ENCODE measurements at places on chromosomes 6 and 20.

DNA sequence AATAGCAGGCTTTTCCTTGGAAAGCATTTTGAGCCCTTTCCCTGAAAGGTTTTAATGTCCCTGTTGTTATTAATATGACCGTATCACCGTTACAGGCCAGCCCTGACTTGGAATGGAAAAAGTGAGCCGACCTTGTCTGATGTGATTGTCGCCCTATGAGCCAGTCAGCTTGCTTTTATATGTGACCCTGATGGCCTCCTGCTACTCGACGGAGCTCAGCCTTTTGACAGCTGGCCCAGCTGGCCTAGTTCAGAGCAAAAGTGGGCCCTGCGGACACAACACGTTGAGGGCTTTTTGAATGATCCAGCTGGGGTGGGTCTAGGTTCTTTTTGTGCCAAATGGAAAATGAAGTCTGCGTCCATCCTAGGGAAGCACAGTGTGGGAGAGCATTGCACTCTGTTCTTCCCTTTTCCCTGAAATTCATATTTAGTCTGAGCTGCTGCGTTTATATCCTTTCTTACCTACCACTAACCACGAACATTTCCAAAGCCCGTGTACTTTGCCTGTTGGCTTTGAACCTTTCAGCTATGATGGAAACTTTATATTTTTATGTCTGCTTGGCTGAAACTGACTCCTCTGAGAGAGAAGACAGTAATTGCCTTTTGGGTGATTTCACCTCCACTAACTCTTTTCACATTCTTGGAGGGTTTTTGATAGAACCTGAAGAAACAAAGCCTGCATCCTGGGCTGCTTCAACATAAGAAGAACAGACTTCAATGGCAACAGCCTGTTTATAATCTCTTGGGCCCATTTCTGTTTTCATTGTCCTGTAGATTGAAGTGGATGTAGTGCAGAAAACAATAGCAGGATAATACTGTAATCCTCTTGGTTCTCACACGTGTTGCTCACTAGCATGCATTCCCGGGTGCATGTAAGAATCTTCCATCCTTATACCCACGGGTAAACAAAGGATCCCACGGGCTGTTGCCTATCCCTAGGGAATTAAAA is 121.8 kb upstream of the HDGFL1 start:
- no peak for DNase-seq

DNA sequence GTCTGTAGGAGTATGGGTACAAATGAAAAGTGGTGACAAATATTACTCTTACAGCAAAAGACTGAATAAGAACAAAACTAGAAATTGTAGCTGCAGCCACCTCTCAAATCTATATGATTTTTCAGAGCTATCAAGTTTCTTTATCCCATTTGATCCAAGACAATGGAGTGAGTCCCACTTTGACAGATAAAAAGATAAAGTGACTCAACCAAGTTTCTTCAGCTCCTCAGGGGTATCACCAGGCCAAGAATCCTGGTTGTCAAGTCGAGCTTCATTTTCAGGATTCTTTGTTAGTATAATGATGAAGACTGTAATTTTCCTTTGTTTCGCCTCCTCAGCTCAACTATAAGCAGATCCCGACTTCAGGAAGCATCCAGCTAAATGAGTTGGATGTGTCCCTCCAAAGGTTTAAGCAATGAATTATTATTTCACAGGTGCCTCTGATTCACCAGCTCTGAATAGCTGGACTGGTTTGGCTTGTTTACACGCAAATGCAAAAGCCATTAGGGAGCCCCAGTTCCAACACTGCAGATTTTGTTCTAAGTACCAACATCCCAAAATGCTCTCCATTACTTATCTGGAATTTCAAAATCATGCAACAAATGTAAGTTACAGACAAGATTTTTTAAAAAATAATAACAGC is 238.9 kb downstream of the MAFB start:
- DNase-seq, result no peak

DNA sequence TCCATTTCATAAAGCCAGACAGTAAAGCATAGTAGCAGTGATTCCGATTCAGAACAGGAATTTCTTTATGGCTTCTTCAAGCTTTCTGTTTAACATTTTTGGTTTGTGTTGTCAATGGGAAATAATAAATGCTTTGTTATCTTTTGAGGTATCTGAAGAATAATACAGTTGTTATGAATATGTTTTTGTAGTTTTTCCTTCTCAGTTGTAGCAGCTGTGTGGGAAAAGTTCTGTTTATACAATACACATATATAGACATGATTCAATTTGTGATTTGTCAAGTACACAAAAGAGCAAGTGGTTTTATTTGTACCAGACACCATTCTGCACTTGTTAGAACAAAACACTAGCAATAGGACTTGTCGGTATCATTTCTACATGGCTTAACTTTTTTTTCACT is 96.6 kb downstream of the CDYL start:
- no peak for DNase-seq

- DNase-seq, result no peak
These were observed 2.6 kb upstream of the PACSIN1 start for GRCh38 chr6:34463299-34463698.

DNA sequence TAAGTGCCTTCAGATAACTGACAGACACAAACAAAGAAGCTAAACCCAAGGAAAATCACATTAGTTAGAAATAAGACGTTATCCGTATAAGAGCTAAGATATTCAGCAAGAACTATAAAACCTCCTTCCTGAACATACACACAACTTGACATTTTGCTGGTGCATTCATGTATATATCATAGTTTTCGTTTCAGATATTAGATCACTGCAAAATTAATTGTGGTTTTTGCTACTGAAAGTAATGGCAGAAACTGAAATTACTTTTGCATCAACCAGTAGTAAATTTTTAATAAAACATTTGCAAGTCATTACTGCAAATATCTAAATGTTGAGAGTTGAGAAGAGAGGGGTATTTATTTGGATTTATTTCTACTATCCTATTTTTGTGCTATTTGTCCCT is 26.1 kb upstream of the KCNQ5 start:
- no peak for DNase-seq

GRCh38 chr6:31462964-31463870 is 34.7 kb upstream of the MICB start:
- peak; percentile 47 for DNase-seq

GRCh38 chr6:113208726-113209125 is 648.4 kb upstream of the MARCKS start:
- DNase-seq, result no peak

GRCh38 chr6:126268092-126268491 is 71.8 kb upstream of the CENPW start:
- no peak for DNase-seq

DNA sequence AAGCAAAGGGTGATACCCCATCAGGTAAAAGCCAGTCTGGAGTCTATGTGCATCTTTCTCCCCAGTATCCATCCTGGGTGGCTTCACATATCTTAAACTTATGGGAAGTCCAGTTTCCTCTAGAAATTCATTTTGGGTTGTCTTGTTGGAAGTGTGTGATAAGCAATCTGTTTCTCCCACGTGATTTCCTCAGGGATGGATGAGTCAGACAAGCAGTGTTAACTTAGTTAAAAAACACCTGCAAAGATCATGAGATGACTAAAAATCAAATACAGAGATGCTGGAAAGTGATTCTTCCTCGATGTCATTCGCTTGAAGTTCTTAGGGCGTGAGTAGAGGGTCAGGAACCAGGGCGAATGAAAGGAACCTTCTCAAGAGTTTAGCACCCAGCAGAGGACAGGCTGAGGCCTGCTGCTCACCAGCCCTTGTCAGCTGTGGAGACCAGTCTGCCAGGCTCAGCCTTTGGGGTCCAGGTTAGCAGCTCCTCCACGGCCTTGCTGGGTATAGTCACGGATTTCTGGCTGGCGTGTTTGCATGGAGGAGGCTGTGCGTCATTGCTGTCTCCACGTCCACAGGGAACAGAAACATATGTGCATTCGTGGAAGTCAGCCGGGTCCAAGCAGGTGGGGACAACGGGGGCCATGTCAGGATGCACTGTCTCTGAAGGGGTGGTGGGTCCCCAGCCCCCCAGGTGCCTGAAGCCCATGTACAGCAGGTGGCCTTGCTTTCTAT is 2.8 kb upstream of the PNPLA1 start:
- DNase-seq, result no peak

GRCh38 chr6:30154709-30155519 is 6.1 kb downstream of the TRIM10 start:
- no peak for DNase-seq

DNA sequence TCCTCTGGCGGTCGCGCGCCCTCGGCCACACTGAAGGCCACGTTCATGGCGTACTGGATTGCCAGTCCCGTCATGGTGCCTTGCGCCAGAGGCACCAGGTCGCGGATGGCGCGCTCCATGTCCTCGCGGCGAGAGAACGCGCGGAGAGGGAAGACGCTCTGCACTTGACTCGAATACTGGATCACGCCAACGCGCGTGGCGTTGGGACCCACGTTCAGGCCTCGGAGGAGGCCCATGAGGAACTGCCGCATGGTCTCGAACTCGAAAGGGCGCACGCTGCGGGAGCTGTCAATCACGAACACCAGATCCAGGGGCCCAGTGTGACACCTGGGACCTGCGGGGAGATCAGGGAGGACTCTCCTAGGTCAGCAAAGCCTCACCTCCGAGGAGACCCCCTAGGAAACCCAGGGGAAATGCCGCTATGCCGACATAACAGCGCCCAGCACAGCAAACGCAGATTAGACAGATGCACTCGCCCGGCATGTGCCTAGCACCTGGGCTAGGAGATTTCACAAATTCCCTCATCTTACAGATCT is 2.1 kb upstream of the RBPJL start:
- no peak for DNase-seq

DNA sequence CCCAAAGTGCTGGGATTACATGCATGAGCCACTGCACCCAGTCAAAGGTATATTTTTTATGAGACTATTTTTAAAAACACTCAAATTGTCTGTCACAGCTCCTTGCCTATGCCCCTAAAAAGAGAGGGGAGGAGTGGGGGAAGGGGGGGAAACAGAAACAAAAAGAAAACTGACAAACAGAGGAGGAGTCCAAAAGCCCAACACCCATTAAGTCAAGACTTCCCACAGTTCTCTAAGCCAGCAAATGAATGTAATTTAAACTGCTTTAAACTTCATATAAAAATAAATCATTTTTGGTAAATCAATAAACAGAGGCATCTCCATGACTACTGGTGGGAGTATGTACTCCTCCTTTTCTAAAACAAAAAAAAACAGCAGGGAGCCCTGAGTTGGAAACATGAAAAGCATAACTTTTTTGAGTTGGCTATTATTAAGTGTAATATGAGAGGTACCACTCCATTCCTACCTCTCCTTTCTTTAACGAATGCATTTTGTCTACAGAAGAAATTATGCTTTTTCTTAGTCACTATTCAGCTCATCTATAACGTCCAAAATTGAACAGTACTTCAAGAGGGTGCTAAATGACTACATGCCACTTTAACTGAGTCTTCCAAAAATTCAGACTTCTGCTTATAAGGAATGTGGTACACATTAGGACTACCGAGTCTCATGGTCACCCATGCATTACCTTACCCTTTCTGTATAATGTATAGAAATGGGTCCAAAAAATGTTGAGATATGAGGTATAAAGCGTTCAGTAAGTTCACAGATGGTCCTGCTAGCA is 119.0 kb upstream of the PRSS16 start:
- no peak for DNase-seq

- DNase-seq, result no peak
These were observed 57.0 kb downstream of the UBE3D start for GRCh38 chr6:83008626-83009025.

DNA sequence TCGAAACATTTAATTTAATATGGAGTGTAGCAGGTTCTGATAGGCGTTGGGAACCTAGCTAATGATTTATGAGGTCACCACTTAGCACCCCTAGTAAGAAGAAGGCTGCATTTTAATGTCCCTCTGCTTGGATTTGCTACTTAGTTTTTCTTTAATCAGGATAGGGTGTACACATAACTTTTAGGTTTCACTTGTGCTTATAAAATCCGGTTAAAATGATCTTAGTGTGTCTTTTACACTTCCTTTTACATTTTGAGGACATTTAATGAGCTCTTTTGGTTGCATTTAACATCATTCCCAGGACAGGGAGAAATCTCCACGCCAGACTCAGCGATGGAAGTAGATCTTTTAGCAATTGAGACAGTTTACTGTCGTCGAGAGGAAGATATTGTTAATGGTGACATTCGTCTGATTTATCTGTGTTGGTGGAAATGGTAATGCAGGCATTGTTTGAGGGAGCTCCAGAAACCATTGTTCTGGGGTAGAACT is 5.6 kb downstream of the TFAP2A start:
- DNase-seq, result no peak

GRCh38 chr20:52852714-52853113 is 119.4 kb upstream of the TSHZ2 start:
- DNase-seq, result no peak

DNA sequence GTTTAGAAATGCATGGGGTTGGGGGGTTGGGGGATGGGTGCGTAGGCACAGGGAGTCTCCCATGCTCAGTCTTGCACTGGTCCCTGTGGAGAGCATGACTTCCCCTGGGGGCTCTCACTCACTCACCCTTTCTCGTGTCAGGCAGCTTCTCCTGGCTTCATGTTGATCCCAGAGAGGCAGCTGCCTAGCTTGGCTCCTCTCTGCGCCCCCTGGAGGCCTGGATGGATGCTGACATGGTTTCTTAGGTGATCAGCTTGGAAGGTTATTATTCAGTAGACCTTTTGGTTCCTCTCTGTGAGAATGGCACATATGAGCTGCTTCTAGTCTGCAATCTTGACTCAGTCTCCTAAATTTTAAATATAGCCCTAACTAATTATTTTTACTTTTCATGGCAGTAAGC is 109.3 kb upstream of the FAM83B start:
- DNase-seq, result no peak

- DNase-seq, result no peak
These were observed 6.7 kb downstream of the STX11 start for GRCh38 chr6:144156991-144157390.

- DNase-seq, result no peak
These were observed 275.6 kb downstream of the BTBD9 start for GRCh38 chr6:38364127-38364526.

- no peak for DNase-seq
These were observed 1.1 kb downstream of the ABT1 start for GRCh38 chr6:26597821-26598220.

DNA sequence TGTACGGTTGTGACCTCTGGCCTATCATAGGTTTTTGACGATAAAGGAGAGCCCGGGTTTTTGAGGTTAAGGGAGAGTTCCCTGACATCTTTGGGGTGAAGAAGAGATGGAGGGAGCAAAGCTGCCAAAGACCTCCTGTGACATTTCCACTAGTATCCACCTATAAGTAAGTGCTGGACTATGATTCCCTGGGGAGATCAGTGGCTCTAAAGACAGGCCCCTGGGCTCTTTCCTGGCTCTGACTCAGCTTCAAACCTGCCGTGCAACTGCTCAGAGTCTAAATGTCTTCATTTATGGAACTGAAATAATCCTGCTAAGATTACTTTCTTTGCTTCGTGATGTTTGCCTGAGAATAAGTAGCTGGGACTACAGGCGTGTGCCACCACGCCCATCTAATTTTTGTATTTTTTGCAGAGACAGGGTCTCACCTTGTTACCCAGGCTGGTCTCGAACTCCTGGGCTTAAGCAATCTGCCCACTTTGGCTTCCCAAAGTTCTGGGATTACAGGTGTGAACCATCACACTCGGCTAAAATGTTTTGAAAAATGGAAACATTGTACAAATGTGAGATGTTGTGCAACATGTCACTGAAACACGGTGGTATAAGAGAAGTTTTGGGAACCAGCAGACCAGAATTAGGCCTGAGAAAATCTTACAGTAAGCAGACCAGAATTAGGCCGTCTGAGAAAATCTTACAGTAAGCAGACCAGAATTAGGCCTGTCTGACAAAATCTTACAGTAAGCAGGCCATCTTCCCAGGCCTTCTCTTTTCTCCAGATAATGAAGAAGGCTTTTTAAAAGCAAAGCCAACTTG is 1.1 kb upstream of the PAQR8 start:
- DNase-seq, result no peak

GRCh38 chr20:10169752-10170151 is 48.9 kb upstream of the SNAP25 start:
- DNase-seq, result no peak

GRCh38 chr6:162416831-162417537 is 310.6 kb downstream of the PRKN start:
- DNase-seq, result no peak

Data from neural crest cell (in vitro differentiated cells).